Hepatocyte (in vitro differentiated cells): ENCODE measurements at places on chromosomes 6 and 20. TPM values are rescaled to one million over a fixed set of nuclear protein-coding genes. Genes with fewer than 3 reads are reported as not detected.

GRCh38 chr20:15866916-15867730 lies 706.1 kb downstream of the KIF16B start:
- H3K27me3 ChIP-seq: no peaks in the 10 kb centered on the region
- H3K4me3 ChIP-seq: no peak overlapping the region
- no peaks in the 10 kb centered on the region for H3K36me3 ChIP-seq
- H3K4me1 ChIP-seq: no peaks in the 10 kb centered on the region
- H3K27ac ChIP-seq: no peak overlapping the region
- DNase-seq: no peak

GRCh38 chr20:881051-881782 lies 34.9 kb downstream of the ANGPT4 start:
- no peak overlapping the region for H3K4me3 ChIP-seq
- peaks cover 7% of the 10 kb centered on the region for H3K27me3 ChIP-seq
- DNase-seq: no peak
- H3K36me3 ChIP-seq: no peaks in the 10 kb centered on the region
- no peaks in the 10 kb centered on the region for H3K4me1 ChIP-seq

DNA sequence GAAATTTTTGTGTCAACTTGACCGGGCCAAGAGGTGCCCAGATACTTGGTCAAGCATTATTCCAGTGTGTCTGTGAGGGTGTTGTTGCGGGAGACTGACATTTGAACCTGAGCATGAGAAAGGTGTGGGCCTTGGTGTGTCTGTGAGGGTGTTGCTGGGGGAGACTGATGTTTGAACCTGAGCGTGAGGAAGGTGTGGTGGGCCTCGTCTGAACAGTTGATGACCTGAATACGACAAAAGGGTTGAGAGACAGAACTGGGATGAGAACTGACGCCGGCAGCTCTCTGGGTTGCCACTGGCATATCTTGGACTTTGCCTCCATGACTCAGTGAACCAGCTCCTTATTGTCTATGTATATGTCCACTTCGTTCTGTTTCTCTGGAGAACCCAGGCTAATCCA lies 240.5 kb downstream of the ERMARD start:
- no peak overlapping the region for H3K4me3 ChIP-seq
- H3K27ac ChIP-seq: no peak overlapping the region
- no peaks in the 10 kb centered on the region for H3K36me3 ChIP-seq
- H3K4me1 ChIP-seq: no peaks in the 10 kb centered on the region
- no peak for DNase-seq

GRCh38 chr20:48720256-48720985 lies 107.4 kb downstream of the PREX1 start:
- peaks cover 20% of the 10 kb centered on the region for H3K4me1 ChIP-seq
- DNase-seq: no peak
- H3K27me3 ChIP-seq: no peaks in the 10 kb centered on the region
- H3K36me3 ChIP-seq: no peaks in the 10 kb centered on the region
- no peak overlapping the region for H3K27ac ChIP-seq
- no peak overlapping the region for H3K4me3 ChIP-seq

- H3K36me3 ChIP-seq: no peaks in the 10 kb centered on the region
- H3K27me3 ChIP-seq: no peaks in the 10 kb centered on the region
- H3K27ac ChIP-seq: no peak overlapping the region
- no peak overlapping the region for H3K4me3 ChIP-seq
These were observed 77.0 kb downstream of the MMS22L start for GRCh38 chr6:97205966-97206365.

- H3K27ac ChIP-seq: no peak overlapping the region
- no peaks in the 10 kb centered on the region for H3K36me3 ChIP-seq
- no peak for DNase-seq
- H3K27me3 ChIP-seq: no peaks in the 10 kb centered on the region
- H3K4me1 ChIP-seq: peaks cover 6% of the 10 kb centered on the region
- no peak overlapping the region for H3K4me3 ChIP-seq
These were observed 89.2 kb downstream of the SLC22A23 start for GRCh38 chr6:3367630-3368029.

DNA sequence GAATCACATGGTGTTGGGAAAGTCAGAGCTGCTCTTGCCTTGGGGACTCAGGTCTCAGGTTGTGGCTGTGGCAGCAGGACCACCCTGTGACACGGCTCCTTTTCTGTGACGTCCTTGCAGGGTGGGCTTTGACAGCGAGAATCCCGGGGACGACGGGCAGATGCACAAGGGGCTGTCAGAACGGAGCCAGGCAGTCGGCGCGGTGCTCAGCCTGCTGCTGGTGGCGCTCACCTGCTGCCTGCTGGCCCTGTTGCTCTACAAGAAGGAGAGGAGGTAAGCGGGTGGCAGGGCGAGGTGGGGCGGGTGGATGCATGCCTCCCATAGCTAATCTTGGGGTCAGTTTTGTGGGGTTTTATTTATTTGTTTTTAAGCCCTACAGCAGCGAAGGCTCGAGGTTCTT lies 19.2 kb upstream of the SLC22A1 start:
- no peak overlapping the region for H3K4me3 ChIP-seq
- no peak for DNase-seq
- no peak overlapping the region for H3K27ac ChIP-seq
- no peaks in the 10 kb centered on the region for H3K4me1 ChIP-seq
- H3K27me3 ChIP-seq: no peaks in the 10 kb centered on the region
- H3K36me3 ChIP-seq: no peaks in the 10 kb centered on the region

Gene MYCT1
- total RNA-seq: 0.53 and 1.1 TPM in 2 replicates

Gene NKAPL
- 0.17 TPM in 1 of 2 replicates, not detected in the other for total RNA-seq

Gene TBX18
- total RNA-seq: 1.3 and 2.0 TPM in 2 replicates
